ENCODE measurements at places on chromosomes 2 and 18.

- DNase-seq: no peak
These were observed 1.2 kb upstream of the SERPINB13 start for GRCh38 chr18:63585988-63586387.

- no peak for DNase-seq
These were observed 66.9 kb upstream of the RBM44 start for GRCh38 chr2:237731663-237732062.

DNA sequence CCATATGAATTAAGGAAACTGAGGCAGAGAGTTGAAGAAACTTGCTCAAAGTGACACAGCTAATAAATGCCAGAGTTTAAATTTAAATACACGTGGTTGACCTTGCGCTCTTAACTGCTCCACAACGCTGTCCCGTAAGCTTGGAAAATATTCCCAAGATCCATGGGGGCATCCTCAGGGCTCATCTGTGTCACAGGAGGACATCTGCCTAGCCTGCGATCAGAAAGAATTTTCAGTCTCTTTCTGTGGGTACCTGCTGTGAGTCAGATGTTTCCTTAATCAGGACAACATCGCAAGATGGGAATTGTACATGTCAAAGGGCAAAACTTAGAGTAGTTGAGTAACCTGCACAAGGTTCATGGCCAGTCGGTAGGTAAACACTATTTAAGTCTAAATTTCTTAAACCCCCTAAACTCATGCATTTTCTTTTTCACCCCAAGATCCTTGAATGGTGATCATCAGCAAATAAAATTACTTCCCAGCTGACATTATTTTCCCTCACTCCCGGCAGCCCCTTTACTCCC lies 1.4 kb downstream of the CMPK2 start:
- DNase-seq: no peak

- DNase-seq: no peak
These were observed 15.7 kb downstream of the COPS8 start for GRCh38 chr2:237101118-237101979.

DNA sequence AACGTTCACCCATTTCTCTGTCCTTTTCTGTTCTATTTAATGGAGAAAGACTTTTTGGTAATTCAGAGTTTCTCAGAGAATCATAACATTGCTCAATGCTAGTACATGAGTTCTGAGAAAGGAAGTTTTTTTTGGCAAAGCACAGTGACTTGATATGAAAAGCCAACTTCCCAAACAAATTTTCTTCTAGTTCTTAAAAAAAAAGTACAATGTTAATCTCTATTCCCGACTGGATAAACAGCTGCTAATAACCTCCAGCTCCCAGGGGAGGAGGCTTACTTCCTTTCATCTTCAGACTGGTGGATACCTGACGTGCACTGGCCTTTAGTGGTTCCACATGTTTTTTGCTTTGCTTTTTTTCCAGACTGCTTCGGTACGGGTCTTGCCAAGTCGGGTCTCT lies 284.6 kb upstream of the CCDC68 start:
- peak; percentile 67 for DNase-seq

- no peak for DNase-seq
These were observed 461.2 kb upstream of the TMEFF2 start for GRCh38 chr2:192655916-192656315.

DNA sequence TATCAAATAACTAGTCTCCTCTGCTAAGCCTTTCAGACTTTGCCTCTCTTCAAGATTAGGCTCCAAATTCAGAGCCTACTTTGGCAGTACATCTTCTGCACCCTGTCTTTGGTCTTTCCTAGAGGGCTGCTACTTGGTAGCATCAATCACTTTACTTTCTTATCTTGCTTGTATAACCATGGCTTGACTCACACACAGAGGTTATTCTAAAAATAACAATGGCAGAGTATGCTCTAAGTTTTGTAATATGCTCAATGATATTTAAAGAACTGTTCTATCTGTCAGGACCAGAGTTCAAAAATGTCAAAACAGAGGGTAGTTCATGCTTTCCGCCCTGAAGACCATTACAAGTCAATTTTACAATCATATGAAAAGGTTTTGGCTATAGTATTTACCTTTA lies 27.7 kb downstream of the THOC1 start:
- DNase-seq: no peak

DNA sequence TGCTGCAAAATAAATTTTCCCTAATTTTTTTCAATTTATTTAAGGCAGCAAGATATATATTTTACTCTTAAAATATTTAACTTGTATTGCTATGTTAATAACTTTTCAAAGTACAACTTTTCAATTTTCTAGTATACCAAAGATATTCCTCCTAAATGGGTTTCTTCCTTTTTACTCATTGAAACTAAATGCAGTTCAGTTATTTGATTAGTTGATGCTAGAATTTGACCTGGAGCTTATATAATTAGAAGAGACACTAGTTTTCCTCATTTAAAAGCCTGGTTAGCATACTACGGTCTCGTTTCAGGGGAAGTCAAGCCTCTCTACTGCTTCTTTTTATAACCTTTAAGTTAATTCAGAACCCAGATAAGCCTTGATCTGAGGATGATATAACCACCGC lies at the start of gene ARHGEF33:
Gene ARHGEF33 (plus strand): TSS at position 301 of the 400 bp plus-strand sequence. CDS start 29,573 bp downstream, outside the sequence.
- DNase-seq: no peak

DNA sequence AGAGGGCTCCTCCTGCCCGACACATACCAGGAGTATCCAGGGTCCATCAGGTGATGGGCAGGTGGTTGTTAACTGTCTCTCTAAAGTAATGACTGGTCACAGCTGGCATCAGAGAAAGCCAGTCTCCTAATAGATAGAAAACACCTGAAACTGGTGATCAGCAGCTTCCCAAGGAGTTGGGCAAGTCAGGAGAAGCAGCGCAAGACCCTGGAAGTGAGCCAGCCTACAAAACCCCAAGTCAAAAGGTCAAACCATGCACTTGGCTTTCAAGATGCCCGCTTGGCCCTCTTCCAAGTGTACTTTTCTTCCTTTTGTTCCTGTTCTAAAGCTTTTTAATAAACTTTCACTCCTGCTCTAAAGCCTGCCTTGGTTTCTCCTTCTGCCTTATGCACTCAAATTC lies 815.2 kb downstream of the DCDC2C start:
- DNase-seq: no peak

GRCh38 chr2:56754627-56755026 lies 570.8 kb downstream of the CCDC85A start:
- no peak for DNase-seq

GRCh38 chr2:202127687-202128331 lies 54.8 kb downstream of the KIAA2012 start:
- DNase-seq: no peak

DNA sequence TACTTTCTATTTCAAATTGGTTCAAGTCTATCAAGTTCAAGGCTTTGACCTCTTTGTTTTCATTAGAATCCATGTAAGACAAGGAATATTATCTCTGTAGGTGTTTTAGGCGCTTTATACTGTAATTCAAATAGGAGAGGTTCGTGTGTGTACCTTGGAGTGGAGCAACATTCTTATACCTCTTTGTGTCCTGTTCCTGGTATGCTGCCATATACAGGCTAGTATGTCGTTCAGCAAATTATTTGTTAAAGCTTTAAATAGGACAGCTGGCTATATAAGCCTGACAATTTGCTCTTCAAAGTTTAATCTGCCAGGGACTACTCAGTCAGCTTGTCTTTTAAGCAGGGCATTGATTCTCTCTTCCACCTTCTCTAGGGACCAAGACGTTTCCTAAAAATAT lies 31.1 kb upstream of the SPAG16 start:
- no peak for DNase-seq

DNA sequence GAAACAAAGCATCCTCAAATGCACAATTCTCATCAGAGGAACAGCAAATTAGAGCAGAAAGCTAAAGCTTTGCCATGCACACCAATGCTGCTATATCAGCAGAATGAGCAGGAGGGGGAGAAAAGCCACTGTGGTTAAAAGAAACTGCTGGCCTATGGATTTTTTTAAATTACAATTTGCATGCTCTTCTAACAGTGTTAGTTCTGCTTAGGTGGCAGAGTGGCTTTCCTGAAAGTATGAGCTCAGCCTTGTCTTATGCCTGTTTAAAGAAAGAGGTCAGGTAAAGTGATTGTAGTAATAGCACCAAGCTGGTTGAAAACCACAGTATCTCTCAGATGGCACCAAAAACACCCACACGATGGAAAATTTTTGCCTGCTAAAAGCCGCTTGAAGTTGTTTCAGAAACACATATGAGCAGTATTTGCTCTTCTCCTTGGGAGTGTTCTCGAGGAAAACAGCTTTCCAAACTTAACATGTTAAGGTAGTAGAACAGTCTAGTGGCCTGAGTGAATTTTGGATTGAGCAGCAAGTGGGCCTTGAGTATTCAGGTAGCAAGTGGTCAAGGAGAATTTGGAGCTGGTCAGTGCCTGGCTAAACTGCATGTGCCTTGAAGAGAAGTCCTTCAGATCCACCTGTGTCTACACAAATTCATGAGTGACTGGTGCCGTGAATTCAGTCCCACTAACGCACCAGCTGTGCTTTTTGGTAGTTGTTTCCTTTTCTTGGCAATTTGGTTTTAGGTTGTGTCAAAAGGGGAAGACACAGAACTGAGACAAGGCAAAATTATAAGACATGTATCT lies 19.6 kb upstream of the NDUFV2 start:
- no peak for DNase-seq

GRCh38 chr2:172096626-172097547 lies 5.8 kb downstream of the DLX2 start:
- DNase-seq: peak; percentile 91

GRCh38 chr2:64380853-64381527 lies 73.0 kb upstream of the LGALSL start:
- DNase-seq: no peak

- no peak for DNase-seq
These were observed 41.2 kb downstream of the RPL37A start for GRCh38 chr2:216539791-216540241.

DNA sequence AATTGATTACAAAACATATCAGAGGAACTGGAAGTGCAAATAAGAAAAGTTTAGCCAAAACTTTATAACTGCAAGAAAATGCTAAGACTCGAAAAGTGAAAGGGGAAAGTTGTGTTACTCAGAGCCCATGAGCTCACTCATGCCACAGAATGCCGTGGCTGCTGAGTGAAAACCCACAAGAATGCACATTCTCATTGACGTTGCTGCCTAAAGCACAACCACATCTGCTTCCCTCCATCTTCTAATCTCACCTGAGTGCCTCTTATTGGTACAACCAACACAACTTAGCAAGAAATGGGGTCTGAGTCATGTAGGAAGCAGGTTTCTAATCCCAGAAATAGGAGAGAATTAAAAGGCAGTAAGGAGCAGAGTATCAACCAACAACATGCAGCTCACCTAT lies 259.7 kb downstream of the LNPK start:
- no peak for DNase-seq

GRCh38 chr18:64175432-64175831 lies 26.5 kb upstream of the LINC00305 start:
- DNase-seq: no peak

DNA sequence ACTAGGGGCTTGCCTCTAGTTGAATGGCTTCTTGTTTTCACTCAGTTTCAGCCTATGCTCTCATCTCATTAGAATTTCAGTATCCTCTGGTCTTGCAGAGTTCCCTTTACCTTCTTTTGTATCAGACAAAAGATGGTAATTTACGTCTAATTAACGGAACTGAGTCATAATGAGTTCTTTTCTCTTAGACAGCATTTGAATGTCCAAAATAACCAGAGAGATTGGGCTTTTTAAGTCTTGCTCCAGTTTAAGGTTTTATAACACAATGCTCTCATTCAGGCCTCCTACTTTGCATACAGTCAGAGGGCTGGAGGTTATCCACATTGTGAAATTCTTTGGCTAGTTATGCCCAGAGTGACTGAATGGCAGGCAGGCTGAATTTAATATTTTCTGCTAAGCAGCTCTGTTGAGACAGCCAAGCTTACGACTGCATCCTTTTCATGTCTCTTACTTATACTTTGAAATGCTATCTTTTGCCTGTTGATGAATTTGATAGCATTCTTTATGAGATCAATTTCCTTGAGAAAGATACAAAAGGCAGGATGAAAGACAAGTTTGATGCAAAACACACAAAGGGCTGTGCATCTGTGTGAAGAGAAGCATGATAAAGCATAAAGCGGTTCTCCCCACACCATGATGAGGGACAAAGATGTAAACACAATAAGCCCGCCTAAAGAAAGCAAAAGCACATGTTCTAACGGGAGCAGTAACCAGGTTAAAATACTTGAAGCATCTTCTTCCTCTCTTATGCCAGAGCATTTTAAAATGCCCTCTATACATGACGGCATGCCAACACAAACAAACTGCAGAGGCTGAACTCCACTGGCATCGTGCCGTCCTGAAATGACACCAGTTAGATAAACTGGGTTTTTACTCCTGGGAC lies 90.0 kb downstream of the CDH2 start:
- DNase-seq: no peak

DNA sequence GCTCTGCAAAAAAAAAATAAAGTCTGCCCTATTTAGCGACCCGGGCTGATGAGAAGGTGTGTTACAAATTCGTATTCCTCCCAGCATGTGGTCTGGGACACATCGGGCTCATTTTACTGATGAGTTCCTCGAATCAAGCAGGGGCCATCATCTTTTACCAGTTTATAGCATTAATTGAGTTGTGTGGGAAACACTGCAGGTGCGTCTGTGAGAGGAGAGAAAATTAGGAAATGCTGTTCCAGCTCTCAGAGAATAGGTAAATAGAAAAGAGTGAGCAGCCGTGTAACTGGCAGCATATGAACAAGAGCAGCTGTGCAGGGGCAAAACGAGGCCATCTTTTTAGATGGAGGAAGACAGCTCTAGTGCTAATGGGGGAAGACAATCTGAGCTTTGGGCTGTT lies 216.7 kb downstream of the SETBP1 start:
- DNase-seq: no peak

- DNase-seq: no peak
These were observed 84.4 kb downstream of the KCNS3 start for GRCh38 chr2:17962876-17963275.

GRCh38 chr2:173431191-173431590 lies 76.5 kb downstream of the CDCA7 start:
- no peak for DNase-seq

DNA sequence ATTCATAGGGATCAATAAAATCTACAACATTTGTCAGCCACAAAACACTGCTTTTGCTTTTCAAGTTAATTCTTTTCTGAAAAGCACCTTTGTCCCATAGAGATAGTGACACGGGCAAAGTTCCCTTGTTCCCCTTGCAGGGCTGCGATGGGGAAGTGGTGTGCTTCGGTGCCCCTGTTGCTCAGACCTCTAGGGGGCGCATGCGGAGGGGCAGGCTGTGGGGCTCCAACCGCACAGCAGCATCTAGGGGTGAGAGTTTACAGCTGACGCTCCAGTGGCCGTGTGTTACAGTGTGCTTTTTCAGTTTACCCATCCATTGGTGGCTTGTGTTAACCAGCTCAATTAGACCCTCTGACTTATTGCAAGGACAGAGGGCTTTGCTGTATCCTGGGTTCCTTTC lies 1432.2 kb upstream of the ACVR2A start:
- DNase-seq: no peak

- DNase-seq: no peak
These were observed 2.8 kb downstream of the SLC30A6 start for GRCh38 chr2:32168513-32168912.
